ENCODE measurements at places on chromosomes 16 and 17. TPM values are rescaled to one million over a fixed set of nuclear protein-coding genes. Genes with fewer than 3 reads are reported as not detected.

Gene FADS6
- total RNA-seq: not detected

Gene SRCIN1
- not detected for total RNA-seq

Gene CES3
- 0.96 TPM for total RNA-seq

Gene DOC2A
- not detected for total RNA-seq

Gene EARS2
- 31.4 TPM for total RNA-seq

Gene PERCC1
- not detected for total RNA-seq

Gene SDR42E1
- total RNA-seq: 0.38 TPM

Gene EVI2B
- total RNA-seq: 6.3 TPM

Gene AARSD1
- 20.5 TPM for total RNA-seq
